ENCODE measurements at places on chromosomes 7 and 10. TPM values are rescaled to one million over a fixed set of nuclear protein-coding genes. Genes with fewer than 3 reads are reported as not detected.

DNA sequence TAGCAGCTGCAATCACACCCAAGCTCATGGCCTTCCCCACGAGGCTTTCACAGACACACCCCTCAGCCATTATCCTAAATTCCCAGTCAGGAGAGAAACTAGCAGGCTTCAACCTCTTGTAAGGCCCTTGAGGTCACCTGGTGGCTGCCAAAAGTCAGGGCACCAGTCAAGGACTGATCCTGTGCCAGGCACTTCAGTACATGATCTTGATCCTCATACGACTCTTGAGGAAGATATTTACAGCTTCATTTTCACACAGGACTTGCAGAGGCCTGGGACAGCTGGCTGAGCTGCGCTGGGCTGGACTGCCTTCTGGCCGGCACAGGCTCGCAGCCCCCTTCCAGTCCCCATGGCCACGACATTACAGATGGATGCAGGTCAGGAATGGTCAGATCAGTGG, 8.8 kb downstream of the PDAP1 start:
- DNase-seq = peak; percentile 76

- no peak for DNase-seq
Observed at GRCh38 chr10:123515661-123516060, 150.5 kb upstream of the GPR26 start.

GRCh38 chr7:1385086-1385808, 74.0 kb downstream of the MICALL2 start:
- DNase-seq = peak; percentile 80

- DNase-seq = no peak
Observed at GRCh38 chr10:44914891-44915290, 3.8 kb downstream of the TMEM72 start.

DNA sequence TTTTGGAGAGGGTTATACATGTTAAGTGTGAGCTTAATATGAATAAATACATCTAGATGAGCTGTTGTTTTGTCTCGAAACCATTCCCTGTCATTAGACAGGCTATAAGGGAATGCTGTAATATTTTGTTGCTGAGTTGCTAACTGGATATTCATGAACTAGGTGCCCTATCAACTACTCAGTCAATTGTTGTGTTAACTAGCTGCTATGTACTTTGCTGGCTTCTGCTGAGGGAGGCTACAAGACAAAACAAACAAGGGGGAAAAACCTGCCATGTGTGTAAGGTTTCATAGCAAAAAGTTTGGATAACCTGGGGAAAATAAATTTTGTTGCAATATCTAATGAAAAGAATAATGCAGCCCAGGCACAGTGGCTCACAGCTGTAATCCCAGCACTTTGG, 110.4 kb downstream of the CSTF2T start:
- DNase-seq = no peak

DNA sequence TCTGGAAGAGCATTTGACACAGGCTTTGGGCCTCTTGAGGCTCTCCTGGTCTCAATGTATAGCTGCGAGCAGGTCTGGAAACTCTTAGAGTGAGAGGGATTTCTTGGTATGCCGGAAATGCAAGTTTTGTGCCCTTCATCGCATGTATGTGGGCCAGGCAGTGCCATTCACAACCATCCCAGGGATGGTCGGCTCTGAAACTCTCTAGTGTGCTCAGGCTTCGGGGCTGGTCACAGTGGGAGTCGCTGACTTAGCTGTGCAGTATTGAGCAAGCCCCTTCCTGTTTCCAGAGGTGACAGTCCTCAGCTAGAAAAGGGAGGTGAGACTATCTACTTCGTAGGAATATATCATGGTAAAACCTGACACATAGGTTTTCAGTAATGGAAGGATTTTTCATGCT, 2.0 kb upstream of the AOAH start:
- no peak for DNase-seq

- DNase-seq = no peak
Observed at GRCh38 chr10:48503293-48503911, 101.5 kb downstream of the ARHGAP22 start.

GRCh38 chr7:111356941-111357340, 205.4 kb downstream of the IMMP2L start:
- DNase-seq = no peak

DNA sequence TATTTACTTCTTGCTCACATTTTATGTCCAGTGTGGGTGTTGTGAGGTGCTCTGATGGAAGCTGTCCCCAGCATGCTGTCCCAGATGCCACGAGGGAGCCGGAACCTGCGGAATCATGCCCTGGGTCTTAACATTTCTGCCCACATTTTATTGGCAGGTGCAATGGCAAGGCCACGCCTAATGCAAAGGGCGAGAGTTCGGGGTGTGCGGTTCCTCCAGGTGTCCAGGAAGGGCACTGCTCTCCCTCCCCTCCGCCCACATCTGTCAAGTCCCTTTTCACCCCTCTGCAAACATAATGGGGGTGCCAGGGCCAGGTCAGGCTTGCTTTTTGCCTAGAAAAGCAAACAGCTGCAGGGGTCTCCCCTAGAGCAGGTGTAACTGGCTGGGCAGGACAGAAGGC, 16.4 kb downstream of the PDAP1 start:
- DNase-seq = peak; percentile 58

GRCh38 chr10:44416936-44417335, 32.0 kb upstream of the CXCL12 start:
- DNase-seq = no peak

- DNase-seq = no peak
Observed at GRCh38 chr10:35372329-35372728, 36.0 kb downstream of the CCNY start.

DNA sequence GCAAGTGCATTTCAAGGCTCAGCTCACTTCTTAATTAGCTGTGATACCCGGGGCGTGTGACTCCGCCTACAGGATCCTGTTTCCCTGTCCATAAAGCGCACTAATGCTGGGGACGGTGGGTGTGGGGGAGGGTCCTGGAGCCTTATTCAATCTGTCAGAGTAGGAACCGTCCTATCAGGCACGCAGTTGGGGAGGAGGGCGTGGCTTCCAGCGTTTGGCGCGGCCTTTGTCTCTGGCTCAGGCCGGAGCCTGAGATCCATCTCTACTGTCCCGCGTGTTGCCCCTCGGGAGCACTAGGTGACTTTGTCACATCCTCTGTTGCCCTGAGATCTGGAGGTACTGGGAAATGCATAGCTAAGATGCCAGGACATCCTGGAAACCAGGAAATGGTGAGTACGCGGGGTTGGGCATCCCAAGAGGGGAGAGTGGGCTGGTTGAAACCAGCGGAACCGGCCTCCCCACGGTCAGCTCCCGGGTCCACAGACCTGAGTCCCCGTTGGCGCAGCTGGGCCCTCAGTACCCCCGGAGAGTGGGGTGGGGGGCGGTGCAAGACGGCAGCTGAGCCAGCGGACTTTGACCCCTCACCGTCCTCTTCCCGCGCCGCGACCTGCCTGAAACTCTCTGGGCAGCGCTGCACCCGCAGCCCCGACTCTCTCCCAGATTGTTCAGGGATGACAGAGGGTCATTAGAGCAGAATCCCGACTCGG, 104.4 kb upstream of the ZNF92 start:
- DNase-seq = peak; percentile 86

- no peak for DNase-seq
Observed at GRCh38 chr7:43619213-43620012, 36.5 kb downstream of the STK17A start.

GRCh38 chr10:51876503-51876902, 177.1 kb upstream of the CSTF2T start:
- no peak for DNase-seq

GRCh38 chr10:68087685-68088401, 12.8 kb upstream of the HERC4 start:
- DNase-seq = peak; percentile 36

- DNase-seq = no peak
Observed at GRCh38 chr10:115833119-115833518, 439.9 kb downstream of the GFRA1 start.

GRCh38 chr7:37832194-37832593, 16.2 kb upstream of the NME8 start:
- DNase-seq = no peak

GRCh38 chr7:21251151-21251800, 176.6 kb upstream of the SP4 start:
- peak; percentile 19 for DNase-seq

DNA sequence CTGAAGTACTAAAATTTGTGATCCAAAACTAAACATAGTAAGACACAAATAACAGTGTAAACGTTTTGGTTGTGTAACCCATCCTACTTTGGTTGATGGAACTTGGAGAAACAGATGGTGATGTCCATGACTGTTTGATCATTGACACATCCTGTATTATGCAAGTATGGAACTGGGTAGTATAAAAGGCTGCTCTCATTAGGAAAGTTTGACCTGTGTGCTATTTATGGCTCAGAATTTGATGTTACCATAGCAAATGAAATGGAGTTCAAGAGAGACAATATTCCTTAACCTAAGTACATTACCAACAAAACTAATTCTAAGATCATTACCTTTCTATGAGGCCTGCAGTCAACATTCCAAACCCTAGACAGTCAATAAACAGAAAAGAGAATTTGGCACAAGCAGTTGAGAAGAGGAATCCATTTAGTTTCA, 39.9 kb downstream of the DKK1 start:
- no peak for DNase-seq

DNA sequence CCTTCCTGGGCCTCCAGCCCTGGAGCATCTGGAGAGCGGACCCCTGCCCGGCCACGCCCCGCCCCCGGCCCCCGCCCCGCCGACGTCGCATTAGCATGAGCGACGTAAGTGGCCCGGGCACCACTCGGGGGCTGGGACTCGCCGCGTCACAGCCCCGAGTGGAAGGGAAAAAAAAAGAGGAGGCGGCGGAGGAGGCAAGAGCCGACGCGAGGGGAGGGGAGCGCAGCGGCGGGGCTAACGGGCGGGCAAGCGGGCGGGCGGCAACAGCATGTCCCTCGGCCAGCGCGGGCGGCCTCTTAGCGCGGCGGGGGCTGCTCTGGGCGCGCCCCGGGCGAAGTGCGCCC, at the start of gene SLC18A3:
Gene SLC18A3, plus strand, starts transcription at position 197 of the 344 bp plus-strand sequence. CDS start 431 bp downstream, outside the sequence.
- peak; percentile 88 for DNase-seq

GRCh38 chr10:94363251-94363565, 469 bp upstream of the NOC3L start:
- peak; percentile 44 for DNase-seq

DNA sequence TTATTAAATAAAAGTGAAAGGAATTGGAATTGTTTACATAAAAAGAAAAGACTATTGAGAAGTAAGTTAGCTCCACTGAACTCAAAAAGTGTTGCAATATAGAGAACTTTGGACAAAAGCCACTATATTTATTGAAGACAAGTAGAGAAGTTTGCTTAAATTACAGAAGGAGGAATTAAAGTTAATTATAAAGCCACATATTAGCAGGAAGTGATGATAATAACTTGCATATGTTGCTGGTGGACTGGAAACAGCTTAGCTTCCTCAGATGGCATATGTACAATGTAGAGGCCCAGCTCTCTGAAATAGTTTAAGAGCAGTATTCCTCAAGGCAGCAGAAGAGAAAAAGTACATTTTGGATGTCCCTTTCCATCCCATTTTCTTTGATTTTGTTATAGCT, 400.7 kb downstream of the GATA3 start:
- no peak for DNase-seq

DNA sequence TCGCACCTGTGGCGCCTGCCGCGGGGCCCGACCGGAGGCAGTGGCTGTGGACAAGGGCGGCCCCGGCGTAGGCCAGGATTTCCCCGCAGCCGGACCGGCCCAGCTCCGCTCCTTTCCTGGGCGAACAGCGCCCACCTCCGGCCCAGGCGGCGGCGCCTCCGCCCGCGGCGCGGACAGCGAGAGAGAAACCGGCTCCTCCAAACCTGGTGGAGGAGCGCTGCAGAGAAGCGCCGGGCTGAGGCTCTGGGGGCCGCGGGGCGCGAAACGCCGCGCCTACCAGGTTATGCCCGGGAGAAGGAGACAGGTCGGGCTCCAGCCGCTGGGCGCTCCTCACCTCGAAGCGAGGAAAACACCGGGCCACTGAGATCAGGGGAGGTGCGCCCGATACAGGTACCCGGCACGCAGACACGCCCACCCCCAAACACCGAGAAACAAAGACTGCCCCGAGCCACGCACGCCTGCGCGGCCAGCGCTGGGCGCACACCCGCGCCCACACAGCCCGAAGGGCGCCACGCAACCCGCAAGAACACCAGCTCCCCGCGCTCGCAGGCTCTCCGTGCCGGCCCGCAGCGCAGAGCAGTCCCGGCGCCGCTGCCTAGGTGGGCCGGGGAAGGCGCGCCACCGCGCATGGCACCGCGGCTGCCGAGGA, 3.3 kb downstream of the GRID1 start:
- DNase-seq = peak; percentile 82

Gene GDF2
- not detected for total RNA-seq

Gene CAV2
- total RNA-seq = 67.3 TPM

Gene ADAM8
- total RNA-seq = 1.2 TPM

Gene NKX1-2
- total RNA-seq = not detected

Gene CH25H
- total RNA-seq = 13.0 TPM

Gene SPDYE6
- total RNA-seq = not detected

Gene SPACDR
- 0.36 TPM for total RNA-seq

Gene PCBD1
- total RNA-seq = 21.8 TPM

Gene POLR2J2
- total RNA-seq = 8.3 TPM

Gene NPC1L1
- total RNA-seq = not detected

Gene MICALL2
- total RNA-seq = 30.4 TPM

Gene HTR5A
- not detected for total RNA-seq

Gene A1CF
- not detected for total RNA-seq

Gene PNLIP
- not detected for total RNA-seq

Gene PNLIPRP2
- not detected for total RNA-seq

Gene PURB
- 22.8 TPM for total RNA-seq

Gene SPDYE9
- total RNA-seq = not detected
